A549 (cell line): ENCODE measurements at places on chromosomes 5 and 9.

DNA sequence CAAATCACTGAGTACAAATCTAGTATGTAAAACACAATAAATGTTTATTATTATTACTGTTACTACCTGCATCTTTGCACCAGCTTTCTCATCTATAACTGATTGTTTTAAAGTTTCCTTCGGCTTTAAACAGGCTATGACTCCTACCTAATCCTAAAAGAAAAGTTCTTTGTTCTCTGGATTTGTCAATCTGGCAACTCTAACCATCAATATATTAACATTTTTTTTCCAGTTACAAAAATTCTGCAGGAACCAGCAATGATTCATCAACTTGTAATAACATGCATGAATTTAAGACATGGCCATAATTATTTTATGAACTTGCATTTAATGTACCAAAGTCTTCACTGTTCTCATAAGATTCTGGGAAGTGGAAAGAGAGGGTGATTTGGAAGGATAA lies 228.5 kb downstream of the PIK3R1 start:
- no peak for DNase-seq

DNA sequence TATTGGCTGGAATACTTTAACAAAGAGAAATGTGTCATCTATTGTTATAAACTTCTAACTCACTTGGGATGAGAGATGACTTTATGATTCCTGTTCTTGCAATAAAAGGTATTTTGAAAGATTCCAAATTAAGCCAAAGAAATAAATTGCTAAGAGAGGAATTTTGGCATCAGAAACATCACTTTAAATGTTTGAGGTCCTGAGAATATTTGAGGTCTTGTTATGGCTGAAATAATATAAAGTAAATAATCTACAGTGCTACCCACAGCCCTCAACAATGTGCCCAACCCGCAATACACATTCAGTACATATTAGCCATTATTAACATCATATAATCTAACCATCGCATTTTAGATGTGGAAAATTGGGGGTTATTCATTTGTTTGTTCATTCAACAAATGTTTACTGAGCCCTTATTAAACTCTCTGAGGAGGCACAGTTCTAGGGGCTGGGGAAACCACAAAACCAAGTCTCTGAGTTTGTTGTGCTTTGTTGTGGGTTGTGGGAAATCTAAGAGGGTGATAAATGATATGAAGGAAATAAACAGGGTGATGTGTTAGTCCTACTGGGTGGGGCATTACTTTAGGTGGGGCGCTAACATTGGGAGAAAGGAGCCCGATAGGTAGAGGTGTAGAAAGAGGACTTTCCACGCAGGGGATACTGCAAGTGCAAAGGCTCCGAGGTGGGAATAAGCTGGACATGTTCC lies 135.2 kb upstream of the CLINT1 start:
- no peak for DNase-seq

GRCh38 chr5:157459715-157460599 lies at the start of gene NIPAL4:
NIPAL4 (plus strand) TSS chr5:157460213; CDS start chr5:157460321, 108 bp downstream.
- peak; percentile 41 for DNase-seq

GRCh38 chr9:112248722-112249121 lies 73.6 kb upstream of the SUSD1 start:
- DNase-seq: peak; percentile 6

- DNase-seq: no peak
Observed at GRCh38 chr9:28750136-28750535, 1176.9 kb upstream of the C9orf72 start.

- no peak for DNase-seq
Observed at GRCh38 chr9:106655966-106656365, 207.0 kb upstream of the ZNF462 start.

DNA sequence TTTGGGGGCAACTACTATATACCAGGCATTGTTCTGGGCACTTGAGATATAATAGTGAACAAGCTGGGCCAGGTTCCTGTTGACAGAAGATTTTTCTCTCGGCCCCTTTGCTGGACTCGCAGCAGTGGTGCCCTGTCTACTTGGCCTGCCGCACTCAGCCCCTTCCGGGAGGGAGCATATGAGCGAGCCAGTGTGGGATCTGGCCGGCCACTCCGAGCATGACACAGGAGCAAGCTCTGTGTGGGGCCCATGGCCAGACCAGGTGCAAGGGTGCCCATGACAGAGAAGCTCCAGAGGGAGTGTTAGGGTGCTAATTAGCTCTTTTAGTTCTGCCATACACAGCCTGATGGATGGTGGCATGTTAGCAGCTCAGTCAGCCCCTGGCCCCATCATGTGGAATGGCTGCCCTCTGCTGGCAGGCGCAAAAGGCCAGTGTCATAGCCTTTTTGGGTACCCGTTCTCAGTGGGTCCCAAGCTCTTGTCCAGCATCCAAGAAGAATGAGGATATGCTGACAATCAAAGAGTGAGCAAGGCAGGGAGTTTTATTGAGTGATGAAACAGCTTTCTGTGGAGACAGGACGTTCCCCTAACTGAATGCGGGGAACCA lies 9.3 kb upstream of the KIF4B start:
- DNase-seq: peak; percentile 45

GRCh38 chr5:143445776-143446175 lies 42.3 kb upstream of the NR3C1 start:
- DNase-seq: no peak

- no peak for DNase-seq
Observed at GRCh38 chr5:141032626-141033025, 18.5 kb upstream of the PCDHB1 start.

- peak; percentile 72 for DNase-seq
Observed at GRCh38 chr5:83718195-83718825, 2.3 kb downstream of the HAPLN1 start.

DNA sequence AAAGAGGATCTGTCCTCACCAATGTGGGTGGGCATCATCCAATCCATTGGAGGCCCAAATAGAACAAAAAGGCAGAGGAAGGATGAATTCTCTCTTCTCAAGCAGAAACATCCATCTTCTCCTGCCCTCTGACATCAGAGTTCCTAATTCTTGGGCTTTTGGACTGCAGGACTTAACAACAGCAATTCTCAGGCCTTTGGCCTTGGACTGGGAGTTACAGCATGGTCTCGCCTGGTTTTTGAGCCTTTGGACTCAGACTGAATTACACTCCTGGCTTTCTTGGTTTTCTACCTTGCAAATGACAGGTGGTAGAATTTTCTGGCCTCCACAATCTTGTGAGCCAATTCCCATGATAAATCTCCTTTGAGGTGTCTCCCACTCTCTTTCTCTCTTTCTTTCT lies 60.5 kb upstream of the CD180 start:
- DNase-seq: no peak

DNA sequence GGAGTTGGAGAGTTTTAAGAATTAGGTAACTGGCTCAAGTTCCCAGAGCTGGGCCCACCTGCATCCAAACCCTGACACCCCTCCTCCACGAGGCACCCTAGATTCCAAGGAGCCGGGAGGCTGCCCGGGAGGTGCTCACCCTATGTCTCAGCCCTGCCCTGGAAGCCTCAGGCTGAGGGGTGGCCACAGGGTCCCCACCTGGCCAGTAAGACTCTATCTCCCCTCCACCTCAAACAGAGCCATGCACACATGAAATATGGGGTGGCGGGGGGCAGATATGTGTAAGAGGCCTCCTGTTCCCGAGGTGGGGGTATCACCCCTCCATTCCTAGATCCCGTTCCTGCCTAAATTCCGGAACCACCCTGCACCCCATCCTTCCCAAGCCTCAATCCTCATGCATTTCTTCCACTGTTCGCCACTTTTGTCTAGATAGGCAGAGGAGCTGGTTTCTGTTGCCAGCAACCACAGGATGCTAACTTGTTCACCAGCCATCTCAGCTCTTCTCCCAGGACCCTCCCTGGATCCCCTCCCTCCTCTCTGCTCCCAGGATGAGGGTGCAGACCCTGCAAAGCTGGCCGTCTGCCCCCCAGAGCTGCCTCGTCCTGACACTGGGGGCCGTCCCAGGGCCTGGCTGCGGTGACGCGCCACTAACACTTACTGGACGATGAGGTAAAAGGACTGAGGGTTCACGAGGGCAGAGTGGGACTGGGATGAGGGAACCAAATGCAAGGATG lies 44.1 kb downstream of the COL23A1 start:
- DNase-seq: no peak

GRCh38 chr5:54194318-54194717 lies 116.1 kb downstream of the ARL15 start:
- DNase-seq: no peak

- no peak for DNase-seq
Observed at GRCh38 chr5:150672237-150672883, 11.3 kb downstream of the MYOZ3 start.

DNA sequence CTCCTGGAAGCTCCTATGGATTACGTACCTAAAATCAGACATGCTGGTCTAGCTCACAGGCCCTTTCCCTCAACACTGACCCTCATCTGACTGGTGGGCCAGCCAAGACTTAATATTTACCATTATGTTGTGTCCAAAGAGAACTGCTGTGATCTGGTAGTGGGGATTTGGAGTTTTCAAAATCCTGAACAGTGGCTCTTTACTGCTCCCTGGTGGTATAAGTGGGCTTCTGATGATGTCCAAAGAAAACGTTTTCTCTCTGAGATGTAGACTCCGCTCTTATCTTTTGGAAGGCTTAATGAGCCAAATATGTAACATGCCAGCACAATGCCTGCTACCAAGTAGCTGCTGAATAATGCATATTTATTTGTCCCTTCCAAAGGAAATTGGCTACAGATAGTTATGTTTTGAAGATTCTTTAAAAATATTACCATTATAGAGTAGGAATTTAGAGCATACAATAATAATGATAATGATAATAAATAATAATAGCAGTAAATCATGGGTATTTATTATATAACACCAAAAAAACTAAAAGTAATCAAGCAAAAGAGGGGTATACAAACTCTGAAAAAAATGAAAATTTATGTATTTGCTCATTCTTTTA lies 406.6 kb upstream of the TNC start:
- DNase-seq: peak; percentile 55

DNA sequence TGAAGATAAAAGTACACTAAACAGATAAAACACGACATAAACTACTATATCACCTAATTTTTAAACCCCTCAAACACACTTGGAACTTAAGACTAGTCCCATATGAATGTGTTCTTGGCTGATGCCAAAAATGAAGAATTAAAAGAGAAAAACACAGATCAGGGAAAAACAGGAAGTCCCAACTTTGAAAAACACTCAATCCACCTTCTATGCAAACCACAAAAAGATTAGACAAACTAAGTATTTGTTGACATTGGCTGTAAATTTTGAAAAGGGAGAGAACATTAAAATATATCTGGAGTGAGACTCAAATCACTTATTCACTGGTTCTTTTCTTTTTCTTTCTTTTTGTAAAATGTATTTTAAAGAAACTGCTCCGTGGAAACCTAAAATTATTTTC lies 81.4 kb downstream of the ANKH start:
- DNase-seq: no peak

GRCh38 chr5:176541338-176542134 lies 4.3 kb upstream of the RNF44 start:
- DNase-seq: no peak

DNA sequence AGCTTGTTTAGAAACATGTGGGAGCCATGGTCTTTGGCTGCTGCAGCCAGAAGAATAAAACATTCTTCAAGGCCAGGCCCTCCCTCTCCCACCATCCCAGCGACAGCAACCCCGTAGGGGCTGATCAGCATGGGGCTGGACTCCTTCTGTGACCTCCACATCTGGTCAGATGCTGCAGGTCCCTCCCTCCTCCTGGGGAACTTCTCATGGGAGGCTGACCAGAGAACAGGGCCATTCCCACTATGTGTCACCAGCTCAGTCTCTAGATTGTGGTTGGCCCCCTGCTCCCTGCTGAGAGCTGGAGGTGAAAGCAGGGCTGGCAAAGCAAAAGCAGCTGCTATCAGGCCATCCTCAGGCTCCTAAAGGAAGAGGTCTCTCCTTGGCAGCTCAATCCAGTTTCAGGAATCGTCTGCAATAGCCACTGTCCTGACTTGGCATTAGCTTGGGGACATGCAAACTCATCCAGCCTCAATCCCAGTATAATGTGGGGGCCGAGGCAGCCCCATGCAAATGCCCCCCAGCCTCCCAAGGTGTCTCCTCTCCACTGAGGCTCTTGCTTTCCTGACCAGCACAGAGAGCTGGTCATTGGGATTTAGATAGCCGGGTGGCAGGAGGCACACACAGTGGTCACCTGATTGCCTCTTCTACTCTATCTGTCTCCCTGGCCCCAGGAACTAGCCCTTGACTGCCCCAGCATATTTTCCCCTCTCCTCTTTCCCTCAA lies 81.5 kb downstream of the NRG2 start:
- no peak for DNase-seq

DNA sequence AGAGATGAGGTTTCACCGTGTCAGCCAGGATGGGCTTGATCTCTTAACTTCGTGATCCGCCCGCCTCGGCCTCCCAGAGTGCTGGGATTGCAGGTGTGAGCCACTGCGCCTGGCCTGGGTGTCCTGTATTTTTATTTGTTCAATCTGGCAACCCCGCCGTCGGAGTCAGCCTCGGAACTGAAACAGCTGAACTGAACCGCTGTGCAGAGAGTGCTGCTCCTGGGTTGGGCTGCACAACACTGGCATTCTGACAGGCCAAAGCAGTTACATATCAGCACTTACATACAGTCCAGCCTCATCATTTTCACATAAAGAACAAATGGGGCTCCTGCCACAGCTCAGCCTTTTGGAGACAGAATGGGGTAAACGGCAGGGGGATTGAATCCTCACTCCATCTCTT lies 185.6 kb downstream of the C9orf50 start:
- no peak for DNase-seq

DNA sequence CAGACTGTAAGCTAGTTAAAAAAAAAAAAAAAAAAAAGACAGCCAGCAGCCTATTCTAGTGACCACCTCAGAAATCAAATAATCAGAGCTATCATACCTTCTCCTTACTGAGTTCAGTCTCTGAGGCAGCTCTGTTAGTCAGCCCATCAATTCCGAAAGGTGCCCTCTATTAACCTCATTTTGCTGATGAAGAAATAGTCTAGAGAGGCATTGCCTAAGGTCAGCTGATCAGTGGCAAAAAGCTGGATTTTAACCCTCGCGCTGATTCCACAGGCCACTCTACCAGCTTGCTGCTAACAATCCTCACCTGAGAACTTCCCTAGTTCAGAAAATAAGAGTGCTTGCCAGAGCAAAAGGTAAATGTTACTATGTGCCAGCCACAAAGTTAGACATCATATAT lies 172.0 kb downstream of the DENND1A start:
- DNase-seq: no peak

DNA sequence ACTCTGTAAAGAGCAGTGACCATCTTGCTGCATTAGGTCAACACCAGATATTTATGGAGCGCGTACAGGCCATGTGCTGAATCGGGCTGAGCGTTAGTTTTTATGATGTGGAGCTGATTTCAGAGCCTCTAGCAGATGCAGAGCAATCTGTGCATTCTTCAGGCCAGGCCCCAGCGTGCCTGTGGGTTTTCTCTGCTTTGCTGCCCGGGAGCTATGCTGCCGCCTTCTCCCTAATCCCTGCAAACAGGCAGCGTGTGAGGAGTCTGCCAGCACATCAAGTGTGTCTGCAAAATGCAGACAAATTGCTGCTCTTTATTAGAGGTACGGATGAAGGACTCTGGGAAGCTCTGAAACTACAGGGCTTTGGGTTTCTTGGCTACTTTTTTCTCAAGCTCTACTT lies 170.0 kb downstream of the NTRK2 start:
- no peak for DNase-seq
